Uterus (tissue), 4 donors: ENCODE measurements at places on chromosomes 2 and 18. TPM values are rescaled to one million over a fixed set of nuclear protein-coding genes. Genes with fewer than 3 reads are reported as not detected.

GRCh38 chr2:147623328-147623727, 221.5 kb upstream of the ACVR2A start:
- H3K4me1 ChIP-seq, result no peaks in the 10 kb centered on the region
- no peaks in the 10 kb centered on the region for H3K36me3 ChIP-seq
- H3K4me3 ChIP-seq, result no peak overlapping the region

EML6 gene
- total RNA-seq, result 1.4 TPM

GRCh38 chr18:63477200-63477599, 442 bp downstream of the SERPINB5 start:
- H3K4me3 ChIP-seq, result no peak overlapping the region
- no peaks in the 10 kb centered on the region for H3K4me1 ChIP-seq
- H3K36me3 ChIP-seq, result no peaks in the 10 kb centered on the region

MC4R gene
- not detected for total RNA-seq

GKN1 gene
- total RNA-seq, result not detected

- no peak overlapping the region for H3K27ac ChIP-seq
- no peaks in the 10 kb centered on the region for H3K4me1 ChIP-seq
- no peaks in the 10 kb centered on the region for H3K27me3 ChIP-seq
- H3K36me3 ChIP-seq, result no peaks in the 10 kb centered on the region
Observed at GRCh38 chr18:55559739-55560138, 28.3 kb downstream of the TCF4 start.

TLX2 gene
- not detected for total RNA-seq

TCF23 gene
- total RNA-seq, result 32.5 TPM

- DNase-seq, result no peak
- H3K4me3 ChIP-seq, result no peak overlapping the region
- H3K27ac ChIP-seq, result no peak overlapping the region
- no peaks in the 10 kb centered on the region for H3K27me3 ChIP-seq
Observed at GRCh38 chr2:108297436-108298141, 8.9 kb downstream of the SULT1C2 start.
